ENCODE measurements at places on chromosomes 7 and 10.

- DNase-seq = no peak
Measured at GRCh38 chr7:49424109-49424508, 349.3 kb upstream of the VWC2 start.

- no peak for DNase-seq
Measured at GRCh38 chr10:26474026-26474425, 35.9 kb downstream of the APBB1IP start.

GRCh38 chr7:120404042-120404441 is 131.1 kb downstream of the KCND2 start:
- DNase-seq = no peak

DNA sequence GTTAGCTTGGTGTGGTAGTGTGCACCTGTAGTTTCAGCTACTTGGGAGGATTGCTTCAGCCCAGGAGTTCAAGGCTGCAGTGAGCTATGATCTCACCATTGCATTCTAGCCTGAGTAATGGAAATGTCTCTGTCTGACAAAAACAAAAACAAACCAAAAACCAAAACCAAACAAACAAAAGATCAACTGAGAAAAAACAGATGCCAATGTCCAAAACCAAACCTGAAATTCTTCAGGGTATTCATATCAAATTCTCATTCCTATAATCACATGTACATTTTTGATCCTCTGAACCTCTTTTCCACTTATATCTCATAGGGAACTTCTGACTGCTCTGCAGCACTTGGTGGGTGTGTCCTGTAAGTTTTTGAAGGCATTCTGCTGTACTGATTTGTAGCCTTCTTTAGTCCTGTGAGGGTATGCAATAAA is 87.0 kb downstream of the CDK6 start:
- no peak for DNase-seq

DNA sequence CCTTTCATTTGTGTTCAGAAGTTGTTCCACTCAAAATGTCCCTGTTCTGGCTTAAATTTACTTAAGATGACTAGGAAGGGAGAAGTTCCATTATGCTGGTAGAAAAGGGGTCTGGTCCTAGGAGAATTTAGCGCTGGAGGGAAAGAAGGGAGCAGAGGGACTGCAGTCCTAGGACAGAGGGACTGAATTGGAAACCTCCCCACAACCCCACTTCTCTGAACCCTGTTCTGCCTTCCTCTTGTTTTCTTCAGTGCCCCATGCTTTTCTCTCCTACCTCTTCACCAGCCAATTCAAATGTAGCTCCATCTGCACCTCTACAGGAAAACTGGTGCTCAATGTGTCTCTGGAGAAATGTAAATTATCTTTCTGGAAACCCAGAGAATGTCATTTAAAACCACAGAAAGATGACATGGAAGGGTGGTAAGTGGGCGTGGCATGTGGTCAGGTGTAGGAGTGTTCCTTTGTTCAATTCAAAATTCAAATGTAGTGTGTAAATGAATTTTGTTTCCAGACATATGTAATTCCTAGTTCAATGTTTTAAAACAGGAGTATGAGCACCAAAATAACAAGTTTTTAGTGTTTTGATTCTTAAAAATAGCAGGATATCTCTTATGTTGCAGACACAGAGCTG is 24.0 kb upstream of the RHOBTB1 start:
- DNase-seq = no peak

GRCh38 chr7:95927756-95928155 is 155.4 kb downstream of the DYNC1I1 start:
- DNase-seq = no peak

GRCh38 chr7:128203047-128203491 is 38.0 kb upstream of the LEP start:
- no peak for DNase-seq

- DNase-seq = no peak
Measured at GRCh38 chr7:77442636-77443035, 26.5 kb upstream of the GSAP start.

Measured in hepatic stellate cell (primary cell).